Left ventricle myocardium superior (tissue), 1 donor: ENCODE measurements at places on chromosomes 7 and 10.

DNA sequence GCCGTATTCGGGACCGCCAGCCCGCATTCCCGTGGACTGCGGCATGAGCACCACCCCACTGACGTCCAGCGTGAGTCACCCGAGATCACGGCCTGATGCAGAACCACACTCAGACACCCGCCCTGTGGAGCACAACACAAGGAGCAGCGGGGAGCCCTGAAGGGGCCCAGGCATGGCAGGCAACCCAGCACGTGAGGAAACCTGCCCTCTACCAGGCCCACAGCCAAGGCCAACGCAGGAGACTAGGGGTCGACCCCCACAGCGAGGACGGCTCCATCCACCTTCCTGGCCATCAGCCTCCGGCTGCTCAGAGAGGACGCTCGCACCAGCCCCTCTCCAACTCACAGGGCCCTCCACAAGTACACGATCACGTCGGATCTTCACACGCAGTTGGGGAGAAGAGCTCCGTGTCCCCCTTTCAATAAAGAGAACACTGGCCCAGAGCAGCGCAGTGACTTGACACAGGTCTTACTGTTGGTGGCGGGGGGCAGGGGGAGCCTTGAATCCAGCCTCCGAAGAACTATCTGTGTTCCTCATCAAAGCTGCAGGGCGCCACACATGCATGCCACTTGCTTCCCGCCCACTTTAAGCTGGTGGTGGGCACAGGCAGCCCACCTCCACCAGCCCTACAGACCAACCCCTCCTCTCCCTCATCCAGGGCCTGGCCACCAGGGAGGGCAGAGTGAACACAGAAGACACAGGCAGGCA lies 22.0 kb downstream of the MAD1L1 start:
- DNase-seq = no peak

DNA sequence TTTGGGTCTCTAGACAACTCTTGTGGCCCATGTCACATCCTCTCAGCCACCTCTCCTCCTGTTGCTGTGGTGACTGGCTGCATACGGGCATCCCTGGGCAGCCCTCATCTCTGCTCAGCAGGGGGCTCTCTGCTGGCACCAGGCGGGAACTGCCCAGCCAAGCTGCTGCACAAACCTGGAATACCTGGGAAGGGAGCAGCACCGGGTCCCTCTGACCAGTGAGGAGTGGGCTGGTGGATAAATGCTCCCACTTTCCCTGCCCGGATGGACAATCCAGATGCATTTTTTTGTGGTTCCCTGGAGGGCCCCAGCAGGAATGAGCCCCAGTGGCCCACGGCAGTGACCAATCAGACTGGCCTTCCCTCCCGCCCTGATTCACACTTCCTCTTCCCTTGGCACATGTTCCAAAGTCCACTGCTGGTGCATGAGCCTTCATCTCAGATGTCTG lies 21.9 kb downstream of the GRID1 start:
- no peak for DNase-seq

DNA sequence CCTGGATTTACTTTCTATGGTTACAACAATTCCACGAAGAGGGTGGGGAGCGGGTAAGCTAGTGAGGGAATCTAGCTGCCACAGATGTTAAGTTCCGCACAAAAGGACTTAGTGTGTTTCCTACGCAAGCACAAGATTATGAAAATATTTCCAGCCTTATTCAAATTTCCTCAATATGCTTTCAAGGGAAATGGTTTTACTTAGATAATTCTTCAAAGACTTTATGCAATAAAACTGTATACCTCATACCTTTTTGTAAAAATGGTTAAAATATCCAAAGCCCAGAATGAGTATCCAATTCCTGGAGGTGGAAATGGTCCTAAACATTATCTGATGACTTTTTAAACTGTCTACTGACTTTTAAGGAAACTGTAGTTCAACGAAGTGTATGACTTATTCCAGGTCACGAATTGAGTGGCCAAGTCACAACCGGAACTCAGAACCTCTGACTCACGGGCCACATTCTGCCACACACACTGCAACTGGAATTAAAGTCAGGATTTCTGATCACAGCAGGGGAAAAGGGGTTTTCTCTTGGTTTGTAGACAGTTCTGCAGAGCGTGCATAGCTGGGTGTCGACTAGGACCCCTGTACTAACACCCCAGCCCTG lies 20.2 kb upstream of the INSIG1 start:
- DNase-seq = no peak

- DNase-seq = no peak
Observed at GRCh38 chr10:45580371-45581215, 92.0 kb downstream of the ZFAND4 start.

DNA sequence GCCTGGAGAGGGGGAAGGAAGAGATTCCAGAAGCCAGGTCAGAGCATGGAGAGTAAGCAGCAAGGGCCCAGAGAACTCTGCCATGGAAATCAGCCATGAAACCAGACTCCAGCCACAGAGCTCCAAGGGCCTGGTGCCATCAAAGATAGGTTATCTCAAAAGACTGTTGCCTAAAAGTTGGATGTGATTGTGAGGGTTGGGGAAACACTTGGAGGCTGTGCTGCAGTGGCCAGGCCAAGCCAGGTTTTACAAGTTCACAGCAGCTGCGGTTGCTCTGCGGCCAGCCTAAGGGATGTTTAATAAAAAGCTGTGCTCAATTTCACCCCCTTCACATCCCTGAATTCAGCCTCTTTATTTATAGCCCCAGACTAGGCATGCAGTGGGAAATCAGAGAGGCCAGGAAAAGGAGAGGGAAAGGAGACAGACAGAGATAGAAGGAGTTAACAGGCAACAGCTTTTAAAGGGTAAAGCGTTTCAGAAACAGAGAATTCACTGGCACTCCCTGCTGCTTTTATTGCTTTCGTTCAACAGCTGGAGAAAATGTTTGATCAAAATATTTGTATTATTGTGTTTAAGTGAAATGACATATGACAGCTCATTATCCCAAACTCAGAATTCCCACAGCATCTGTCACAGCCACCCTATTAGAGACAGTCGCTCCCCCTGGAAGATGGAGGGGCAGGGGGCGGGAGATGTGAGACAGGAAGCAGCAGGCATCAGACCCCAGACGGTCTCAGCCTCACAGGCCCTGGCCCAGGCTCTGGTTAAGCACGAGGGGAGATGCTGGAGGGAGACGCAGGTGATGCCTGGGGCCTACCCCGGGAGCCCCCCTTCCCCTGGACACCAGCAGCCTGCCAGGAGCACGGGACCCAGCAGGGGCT lies 140.1 kb downstream of the GLI3 start:
- peak; percentile 79 for DNase-seq

DNA sequence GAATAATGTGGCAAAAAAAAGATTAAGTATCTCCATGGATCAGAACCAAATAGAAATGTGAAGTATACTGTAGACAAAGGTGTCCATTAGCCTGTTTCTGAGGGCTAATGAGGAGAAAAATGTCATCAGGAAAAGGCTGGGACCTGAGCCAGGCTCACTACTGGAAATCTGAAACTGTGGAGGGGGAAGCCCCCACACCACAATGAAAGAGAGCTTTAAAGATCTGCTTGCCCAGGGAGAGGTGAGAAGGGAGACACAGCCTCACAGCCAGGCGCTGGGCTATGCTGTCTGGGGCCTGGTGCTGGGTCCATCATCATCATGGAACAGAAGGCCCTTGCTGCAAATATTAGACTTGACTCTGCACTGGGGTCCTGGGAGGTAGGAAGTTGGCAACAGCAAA lies 90.4 kb downstream of the OSBPL3 start:
- no peak for DNase-seq

DNA sequence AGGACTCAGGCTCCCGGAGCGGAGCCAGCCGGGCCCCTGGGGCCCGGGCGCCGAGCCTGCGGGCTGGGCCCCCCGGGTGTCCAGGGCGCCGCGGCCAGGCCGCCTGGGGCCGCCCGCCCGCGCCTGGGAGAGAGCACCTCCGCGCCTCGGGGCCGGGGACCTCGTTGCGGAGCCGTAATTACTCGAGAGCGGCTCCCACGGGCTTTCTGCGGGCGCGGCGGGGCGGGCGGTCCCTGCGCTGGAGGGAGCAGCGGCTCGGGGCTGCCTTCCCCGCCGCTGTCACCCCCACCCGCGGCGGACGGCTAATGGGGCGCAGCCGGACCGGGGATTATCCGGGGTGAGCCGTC lies 1.5 kb downstream of the GNB2 start:
- DNase-seq = peak; percentile 61

DNA sequence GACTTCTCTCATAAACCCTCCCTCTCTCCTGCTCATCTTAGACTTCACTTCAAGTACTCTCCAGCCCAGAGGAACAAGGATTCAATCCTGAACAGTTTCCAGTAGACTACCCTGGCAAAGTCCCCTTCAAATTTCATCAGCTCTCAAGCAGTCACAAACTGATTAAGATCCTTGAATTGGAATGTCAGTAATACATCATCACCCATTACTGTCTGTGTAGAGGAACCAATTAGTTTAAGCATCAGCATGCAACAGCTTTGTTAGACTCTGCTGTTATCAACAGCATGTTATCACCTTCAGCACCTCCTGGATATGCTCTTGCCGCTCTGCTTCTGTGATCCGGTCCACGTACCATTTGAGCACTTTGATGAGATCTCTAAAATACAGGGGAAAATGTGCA lies 307.0 kb upstream of the IMMP2L start:
- no peak for DNase-seq

DNA sequence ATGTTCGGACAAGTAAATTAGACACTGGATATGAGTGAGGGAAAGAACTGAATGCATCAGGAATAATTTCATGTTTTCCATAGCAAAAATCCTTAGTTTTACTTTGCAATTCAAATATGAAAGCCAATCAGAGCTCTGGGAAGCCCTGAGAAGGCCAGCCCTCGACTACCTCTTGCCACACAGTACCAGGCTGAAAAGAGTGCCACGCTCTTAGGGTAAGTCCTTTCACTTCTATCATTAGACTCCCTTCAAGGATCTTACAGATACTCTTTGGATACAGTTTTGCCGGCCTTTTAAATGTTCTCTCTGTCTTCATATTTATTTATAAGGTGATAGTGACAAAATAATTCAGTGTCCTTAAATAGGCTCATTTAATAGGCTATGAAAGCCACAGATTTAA lies 1.9 kb downstream of the COBL start:
- DNase-seq = no peak

DNA sequence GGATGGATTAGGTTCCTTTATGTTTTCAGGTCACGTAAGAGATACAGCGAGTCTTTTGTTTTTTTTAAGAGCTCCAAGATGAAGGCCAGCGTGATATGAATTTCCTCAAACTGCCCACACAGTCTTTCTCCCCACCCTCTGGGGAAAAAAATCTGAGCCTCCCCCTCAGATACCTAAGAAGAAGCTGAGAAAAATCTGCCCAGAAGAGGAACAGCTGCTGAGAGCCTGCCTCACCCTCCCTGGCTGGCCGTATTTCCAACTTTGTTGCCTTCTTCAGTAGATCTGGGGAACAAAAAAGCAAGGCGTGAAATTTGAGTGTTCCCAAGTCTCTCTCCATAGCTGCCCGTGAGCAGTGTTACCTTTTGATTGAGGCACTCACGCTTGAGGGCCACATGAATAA lies 208.1 kb downstream of the KIAA1217 start:
- no peak for DNase-seq

DNA sequence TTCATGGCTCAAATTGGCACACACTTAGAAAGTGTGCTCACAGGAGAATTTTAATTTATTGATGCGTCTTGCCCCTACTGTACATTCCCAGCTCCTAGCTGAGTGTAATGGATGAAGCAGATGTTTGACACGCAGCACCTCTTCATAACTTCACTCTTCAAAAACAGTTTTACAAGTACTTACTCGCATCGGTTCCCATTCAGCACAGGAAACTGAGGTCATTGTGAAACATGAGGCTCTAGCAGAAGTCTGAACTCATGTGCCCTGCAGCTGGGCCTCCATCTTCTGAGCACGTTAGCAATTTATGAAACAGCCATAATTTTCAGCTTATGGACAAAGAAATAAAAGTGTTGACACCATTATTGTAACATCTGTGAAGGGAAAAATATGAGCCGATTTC lies 558.9 kb upstream of the MGMT start:
- DNase-seq = no peak

DNA sequence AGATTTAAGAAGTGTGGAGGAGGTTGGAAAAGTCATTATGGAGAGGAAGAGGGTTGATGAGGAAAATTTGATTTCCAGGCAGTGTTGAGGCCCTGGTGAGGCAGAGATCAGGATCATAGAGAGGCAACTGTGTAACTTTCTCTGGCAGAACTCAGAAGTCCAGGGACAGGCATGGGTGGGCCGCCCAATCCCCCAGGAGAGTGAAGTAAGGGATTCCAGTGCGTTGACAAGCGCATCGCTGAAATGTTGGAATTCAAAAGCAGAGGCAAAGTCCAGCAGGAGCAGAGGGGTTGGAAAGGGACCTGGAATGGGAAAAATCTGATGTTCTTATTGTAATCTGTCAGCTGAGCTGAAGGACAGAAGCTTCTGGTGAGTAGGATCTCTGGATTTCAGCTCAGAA lies 207.3 kb downstream of the FAM107B start:
- DNase-seq = no peak

- no peak for DNase-seq
Observed at GRCh38 chr10:116104210-116104932, 168.6 kb downstream of the GFRA1 start.

- no peak for DNase-seq
Observed at GRCh38 chr7:46205478-46205877, 284.4 kb upstream of the IGFBP3 start.

DNA sequence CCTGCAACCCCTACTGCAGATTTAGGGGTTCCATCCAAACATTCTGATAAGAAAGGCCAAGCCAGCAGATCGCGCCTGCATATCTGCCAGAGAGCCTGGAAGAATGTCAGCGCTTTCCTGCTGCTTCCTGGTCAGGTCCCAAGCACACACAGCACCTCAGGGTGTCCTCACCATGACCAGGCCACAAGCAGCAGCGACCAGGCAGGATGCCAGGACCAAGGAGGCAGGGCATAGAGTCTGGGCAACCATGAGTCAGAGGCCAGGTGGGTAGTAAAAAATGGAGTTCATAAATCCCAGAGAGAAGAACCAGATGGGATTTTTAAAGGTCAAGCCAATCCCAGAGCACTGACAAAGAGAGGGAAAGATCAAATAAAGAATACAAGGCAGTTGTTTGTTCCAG lies 5.5 kb upstream of the FAM131B start:
- no peak for DNase-seq

DNA sequence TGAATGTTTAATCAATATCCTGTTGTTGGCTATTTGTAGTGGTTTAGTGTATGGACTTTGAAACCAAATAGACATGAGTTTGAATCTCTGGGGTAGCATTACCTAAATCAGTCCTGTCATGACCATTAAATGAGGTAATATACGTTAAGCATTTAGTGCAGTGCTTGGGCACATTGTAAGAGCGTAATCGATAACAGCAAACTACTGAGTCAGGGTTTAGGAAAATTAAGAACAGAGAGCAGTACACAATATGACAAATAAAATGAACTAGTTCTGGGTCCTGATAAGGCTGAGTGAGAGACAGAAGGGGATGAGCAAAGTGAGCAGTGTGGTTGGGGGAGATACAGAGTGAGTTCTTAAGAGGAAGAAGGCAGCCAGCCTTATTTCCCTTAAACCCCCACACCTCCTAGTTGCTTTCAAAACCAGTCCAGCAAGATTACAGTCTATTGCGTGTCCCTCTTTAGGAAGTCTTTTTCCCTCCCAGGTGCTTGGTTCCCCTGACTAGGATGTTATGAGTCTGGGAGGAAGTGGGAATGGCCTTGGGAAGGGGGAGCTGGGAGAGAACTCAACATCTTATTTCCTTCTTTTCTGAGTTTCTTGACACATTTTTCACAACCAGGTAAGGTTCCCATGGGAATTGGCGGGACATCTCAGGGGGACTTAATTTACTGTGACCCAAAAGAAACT lies 171.0 kb downstream of the SND1 start:
- DNase-seq = no peak

GRCh38 chr7:152859781-152860191 lies 100.2 kb downstream of the ACTR3B start:
- no peak for DNase-seq

- DNase-seq = no peak
Observed at GRCh38 chr10:26486990-26487850, 49.1 kb downstream of the APBB1IP start.

- no peak for DNase-seq
Observed at GRCh38 chr7:121544726-121545125, 148.6 kb upstream of the FAM3C start.
